ENCODE measurements at places on chromosomes 5 and 9.

DNA sequence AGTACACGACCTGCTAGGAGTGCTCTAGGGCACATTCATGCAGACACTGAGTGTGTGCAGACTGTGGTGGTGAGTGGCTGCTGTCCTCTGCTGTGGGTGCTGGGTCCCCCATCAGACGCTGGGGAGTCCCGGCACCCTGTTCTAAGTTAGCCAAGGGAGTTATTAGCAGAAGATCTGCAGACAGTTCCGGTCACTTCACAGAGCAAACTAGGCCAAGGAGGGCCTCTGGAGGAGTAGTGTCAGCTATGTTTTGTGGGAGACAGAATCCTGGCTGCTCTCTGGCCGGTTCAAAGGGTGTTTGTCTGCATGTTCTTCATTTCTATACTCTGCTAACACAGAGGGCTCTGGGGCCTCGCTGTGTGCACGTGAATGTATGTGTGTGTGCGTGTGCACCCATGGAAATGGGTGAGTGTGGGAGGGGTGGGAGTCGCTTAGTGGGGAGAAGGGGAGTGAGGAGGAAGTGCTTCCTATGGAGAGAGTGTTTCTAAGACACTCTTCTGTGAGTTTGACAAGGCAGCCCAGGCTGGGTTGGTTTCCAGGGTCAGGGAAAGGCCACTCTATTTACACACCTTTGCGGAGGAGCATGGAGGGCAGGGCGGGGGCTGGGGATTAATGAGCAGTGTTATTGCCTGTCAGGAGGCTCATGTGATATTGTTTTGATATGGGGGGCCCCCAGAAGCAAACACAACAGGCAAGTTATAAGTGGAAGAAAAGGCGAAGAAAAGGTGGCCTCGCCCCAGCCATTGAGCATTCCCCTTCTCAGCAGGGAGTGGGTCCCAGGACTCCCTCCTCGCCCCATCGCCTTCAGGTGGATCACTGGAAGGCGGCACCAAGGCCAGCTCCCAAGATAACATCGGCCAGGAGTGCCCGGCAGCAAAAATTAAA, 68.9 kb downstream of the MACROH2A1 start:
- no peak for DNase-seq

DNA sequence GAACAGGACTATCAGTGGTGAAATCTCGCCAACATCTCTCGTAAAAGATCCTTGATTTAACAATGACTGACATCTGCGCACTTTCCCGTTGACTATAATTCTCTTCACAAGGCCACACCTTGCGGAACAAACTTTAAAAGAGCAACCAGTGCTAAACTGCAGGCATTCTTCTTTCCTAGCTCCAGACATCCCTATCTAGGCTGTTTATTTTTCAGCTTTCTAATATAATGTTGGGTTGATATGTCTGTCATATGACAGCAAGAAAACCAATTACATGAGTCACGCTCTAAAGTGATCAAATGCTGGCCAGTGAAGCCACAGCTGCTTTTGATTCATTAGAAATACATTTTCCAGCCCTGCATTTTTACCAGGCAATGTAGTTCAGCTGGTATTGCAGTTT, 162.5 kb downstream of the ELAVL2 start:
- DNase-seq: no peak

- no peak for DNase-seq
Measured at GRCh38 chr9:135924628-135925338, 17.4 kb upstream of the CAMSAP1 start.

- no peak for DNase-seq
Measured at GRCh38 chr5:112077180-112077579, 320.2 kb upstream of the NREP start.

DNA sequence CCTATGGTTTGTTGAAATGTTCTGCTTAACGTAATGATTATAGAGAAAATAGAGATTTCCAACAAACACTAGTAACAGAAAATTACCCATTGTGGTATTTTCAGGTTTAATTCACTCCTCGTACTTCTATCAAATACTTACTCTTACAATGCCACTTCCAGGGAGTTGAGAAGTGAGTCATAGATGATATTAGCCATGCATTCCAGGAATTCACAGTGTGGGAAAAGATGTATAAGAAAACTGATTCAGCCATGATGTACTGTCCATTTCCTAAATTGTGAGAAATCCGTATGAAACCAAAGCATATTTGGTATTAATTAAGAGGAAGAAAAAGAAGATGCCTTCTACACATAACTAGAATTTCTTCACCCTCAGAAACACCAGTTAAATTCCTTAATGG, 1854.6 kb upstream of the WWC1 start:
- no peak for DNase-seq

- DNase-seq: no peak
Measured at GRCh38 chr9:75896193-75896592, 5.7 kb downstream of the PCSK5 start.

GRCh38 chr5:7494481-7495130, 98.7 kb downstream of the ADCY2 start:
- no peak for DNase-seq

DNA sequence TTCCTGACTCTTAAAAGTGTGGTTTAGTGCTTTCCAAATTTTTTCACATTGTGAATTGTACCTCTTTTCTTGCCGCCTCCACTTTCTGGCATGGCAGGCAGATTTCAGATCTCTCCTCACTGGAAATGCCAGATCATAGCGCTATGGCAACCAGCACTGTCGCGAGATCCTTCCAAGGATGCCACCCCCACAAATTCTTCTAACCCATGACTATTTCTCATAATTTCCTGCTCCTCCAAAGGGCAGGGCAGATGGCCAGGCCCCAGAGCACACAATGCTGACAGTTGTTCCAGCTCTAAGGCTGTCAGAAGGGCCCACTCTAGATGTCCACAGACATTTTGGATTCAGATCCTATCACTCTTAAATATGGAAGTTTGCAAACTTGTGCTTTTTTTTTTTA, 446.2 kb upstream of the RIOK2 start:
- no peak for DNase-seq

GRCh38 chr5:22329683-22330082, 523.5 kb downstream of the CDH12 start:
- DNase-seq: no peak

GRCh38 chr5:59655693-59656309, 237.7 kb downstream of the PDE4D start:
- DNase-seq: no peak

DNA sequence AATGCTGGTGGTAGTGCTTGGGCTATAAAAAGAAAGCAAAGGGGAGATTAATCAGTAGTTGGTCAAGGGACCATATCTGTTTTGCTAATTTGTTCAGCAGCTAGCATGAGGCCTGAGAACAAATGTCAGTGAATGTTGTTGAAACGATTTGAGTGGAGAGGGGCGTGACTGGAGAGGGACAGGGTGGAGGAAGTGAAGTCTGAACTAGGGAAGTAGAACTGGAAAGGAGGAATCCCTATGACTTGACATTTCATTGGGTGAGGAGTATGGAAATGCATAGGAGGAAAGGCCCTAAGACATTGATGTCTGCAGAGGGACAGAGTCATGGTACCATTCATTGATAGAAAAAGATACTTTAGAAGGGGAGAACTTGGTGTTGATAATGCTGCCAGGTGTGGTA, 19.7 kb downstream of the TLE4 start:
- no peak for DNase-seq

GRCh38 chr5:36576721-36577120, 29.7 kb upstream of the SLC1A3 start:
- DNase-seq: no peak

DNA sequence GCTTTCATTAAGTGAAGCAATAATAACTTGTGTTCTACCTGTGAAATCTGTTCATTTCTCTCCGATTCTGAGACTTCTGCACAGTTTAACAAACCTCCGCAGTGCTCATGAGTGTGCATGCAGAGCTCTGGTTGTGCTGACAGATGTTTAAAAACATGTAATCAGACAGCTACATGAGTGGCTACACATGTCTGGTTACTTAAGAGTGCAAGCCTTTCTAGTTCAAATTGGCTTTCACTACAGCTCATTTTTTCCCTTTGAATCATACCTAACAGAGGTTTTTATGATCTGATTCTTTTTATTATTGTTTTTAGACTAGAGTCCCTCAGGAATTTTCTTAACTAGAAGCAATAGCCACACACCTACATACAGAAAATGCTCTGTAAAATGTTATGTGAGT, 310.2 kb downstream of the ARRDC3 start:
- no peak for DNase-seq

- DNase-seq: no peak
Measured at GRCh38 chr5:115985802-115986757, 23.8 kb downstream of the LVRN start.
